ENCODE measurements at places on chromosomes 16 and 17.

DNA sequence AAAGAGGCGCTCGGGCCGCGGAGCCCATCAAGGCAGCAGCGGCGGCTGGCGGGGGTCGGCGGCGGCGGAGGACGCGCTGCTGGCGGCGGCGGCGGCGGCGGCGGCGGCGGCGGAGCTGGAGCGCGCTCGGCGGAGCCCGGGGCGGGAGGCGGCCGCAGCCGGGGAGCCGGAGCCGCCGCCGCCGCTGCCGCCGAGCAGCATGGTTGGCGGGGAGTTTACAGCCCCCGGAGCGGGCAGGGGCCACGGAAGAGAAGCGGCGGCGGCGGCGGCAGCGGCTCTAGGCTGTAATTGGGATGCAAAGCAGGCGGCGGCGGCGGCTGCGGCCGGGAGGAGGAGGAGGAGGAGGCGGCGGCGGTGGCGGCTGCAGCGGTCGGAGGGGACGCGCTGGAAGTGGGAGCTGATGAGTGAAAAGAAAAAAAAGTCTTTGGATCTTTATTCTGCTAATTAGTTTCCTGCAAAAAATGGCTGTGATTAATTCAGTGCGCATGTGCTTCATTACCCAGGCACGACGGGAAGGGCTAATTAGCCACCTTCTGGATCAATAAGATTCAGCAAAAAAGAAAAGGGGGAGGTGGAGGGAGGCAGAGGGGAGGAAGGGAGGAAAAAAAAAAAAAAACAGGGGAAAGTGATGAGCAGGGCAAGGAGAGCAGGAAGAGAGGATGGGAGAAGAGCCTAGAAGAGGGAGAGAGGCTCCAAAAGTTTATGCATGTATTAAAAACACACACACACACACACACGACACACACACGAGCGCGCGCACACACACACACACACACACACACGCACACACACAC lies 10.9 kb upstream of the ZFHX3 start:
- peak; percentile 60 for DNase-seq

GRCh38 chr17:28204751-28205150 lies 114.2 kb upstream of the TMEM97 start:
- no peak for DNase-seq

DNA sequence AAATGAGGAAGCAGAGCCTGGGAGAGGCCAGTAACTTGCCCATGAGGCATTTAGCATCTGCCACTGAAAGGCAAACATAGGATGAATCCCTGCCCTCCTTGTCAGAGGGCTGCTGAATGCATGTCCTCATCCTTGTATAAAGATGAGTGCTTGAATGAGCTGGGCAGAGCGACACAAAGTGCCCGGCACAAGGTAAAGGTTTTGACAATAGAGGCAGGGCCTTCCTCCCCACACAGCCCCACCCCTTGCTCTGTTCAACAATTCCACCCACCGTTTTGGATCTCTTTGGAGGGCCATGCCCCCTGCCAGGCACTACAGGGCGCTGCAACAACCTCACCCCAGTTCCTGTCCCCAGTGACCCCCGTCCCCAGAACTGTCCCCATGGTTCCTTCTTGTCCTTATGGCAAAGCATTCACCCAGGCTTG lies 1.4 kb upstream of the KRT19 start:
- no peak for DNase-seq

- DNase-seq = no peak
These were observed 61.1 kb downstream of the SLFN11 start for GRCh38 chr17:35312346-35312745.

GRCh38 chr17:74566132-74566753 lies 1.1 kb downstream of the CD300H start:
- DNase-seq = peak; percentile 59

DNA sequence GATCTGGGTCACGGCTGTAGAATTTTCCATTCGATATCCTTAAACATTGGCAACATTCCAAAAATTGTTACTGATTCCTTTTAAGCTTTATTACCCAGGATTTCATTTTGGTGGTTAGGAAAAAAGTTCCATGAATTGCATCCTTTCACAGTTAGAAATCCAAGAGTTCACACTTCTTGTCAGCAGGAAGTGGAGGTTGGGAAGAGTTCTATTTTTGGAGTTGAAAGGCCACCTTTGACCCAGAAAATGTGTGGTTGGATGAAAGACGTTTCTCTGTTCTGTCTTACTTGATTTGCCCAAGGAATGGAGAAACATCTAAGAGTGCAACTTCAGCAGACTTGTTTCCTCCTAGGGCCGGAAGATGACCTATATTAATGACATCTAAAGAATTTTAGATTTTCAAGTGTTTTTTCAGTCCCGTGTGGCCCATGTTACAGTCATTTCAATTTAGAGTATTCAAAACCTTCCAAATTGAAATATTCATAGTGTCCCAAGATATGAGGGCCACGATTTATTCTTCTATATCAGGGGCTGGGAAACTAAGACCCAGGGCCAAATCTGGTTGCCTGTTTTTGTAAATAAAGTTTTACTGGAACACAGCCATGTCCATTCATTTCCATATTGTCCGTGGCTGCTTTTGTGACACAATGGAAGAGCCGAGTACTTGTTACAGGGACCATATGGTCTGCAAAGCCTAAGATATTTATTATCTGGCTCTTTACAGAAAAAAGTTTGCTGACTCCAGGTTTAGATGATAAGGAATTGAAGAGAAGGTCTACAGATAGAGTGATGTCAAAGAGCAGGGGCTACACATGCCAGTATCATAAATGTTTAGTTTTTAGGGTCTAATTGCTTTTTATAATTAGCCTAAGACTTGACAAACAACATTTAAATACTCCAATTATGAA lies 50.2 kb downstream of the CDK5R1 start:
- no peak for DNase-seq

DNA sequence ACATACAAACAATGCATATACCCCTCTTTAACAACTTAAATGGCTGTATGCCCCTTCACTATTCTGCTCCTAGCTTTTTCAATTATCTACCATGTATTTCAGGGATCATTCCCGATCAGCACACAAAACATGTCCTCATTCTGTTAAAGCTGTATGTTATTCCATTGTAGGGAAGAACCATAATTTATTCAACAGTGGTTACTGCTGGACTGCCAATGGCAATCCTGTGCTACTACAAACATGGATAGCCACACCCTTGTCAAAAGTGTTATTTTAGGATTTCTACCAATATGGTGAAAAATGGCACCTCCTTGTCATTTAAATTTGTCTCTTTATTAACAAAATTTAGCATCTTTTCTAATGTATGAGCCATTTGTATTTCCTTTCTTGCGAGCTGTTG lies 85.1 kb upstream of the BCAR1 start:
- DNase-seq = no peak

- DNase-seq = no peak
These were observed 7.5 kb downstream of the NETO2 start for GRCh38 chr16:47136099-47136842.

DNA sequence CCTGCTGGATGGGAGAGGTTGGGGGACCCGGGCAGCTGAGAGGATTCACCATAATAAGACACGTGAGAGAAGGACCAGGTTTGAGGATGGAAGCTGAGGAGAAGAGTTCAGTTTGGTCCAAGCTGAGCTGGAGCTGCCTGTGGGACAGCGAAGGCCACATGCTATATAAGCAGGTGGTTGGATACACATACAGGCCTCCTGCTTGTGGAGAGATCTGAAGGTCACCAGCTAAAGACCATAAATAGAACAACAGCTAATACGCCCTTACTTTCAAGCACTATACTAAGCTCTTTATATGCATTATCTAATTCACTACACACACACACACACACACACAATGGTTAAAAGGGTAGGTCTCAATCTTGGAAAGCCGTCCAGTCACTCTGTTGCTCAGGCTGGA lies 32.1 kb downstream of the DUSP14 start:
- DNase-seq = no peak

GRCh38 chr16:11034481-11034931 lies 90.1 kb downstream of the CLEC16A start:
- no peak for DNase-seq

DNA sequence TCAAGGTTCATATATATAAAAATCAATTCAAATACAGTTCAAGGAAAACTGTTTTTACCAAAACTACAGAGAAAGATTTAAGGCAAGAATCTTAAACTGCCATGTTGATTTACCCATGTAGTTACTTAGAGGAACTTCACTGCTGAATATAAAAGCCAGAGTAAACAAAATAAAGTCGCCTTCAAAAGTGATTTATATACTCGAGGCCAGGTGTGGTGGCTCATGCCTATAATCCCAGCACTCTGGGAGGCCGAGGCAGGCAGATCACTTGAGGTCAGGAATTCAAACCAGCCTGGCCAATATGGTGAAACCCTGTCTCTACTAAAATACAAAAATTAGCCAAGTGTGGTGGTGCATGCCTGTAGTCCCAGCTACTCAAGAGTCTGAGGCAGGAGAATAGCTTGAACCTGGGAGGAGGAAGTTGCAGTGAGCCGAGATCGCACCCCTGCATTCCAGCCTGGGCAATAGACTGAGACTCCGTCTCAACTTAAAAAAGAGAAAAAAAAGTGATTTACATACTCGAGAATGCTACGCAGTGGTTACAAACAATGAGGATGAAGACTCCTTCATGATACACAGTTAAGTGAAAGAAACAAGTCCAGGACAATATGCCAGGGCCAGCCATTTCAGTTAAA lies 54.1 kb upstream of the CNEP1R1 start:
- DNase-seq = no peak

GRCh38 chr16:75304521-75305363 lies 53.3 kb upstream of the BCAR1 start:
- DNase-seq = no peak
